Dermis lymphatic vessel endothelial cell (primary cell): ENCODE measurements at places on chromosomes 3 and 15. TPM values are rescaled to one million over a fixed set of nuclear protein-coding genes. Genes with fewer than 3 reads are reported as not detected.

CHRFAM7A gene
- total RNA-seq = 0.60 and 1.6 TPM in 2 replicates

FGF7 gene
- 0.11 and 0.17 TPM in 2 replicates for total RNA-seq

CHRNA5 gene
- 1.7 and 3.6 TPM in 2 replicates for total RNA-seq

P2RY1 gene
- 1.1 and 2.9 TPM in 2 replicates for total RNA-seq

ACTRT3 gene
- 1.0 and 2.7 TPM in 2 replicates for total RNA-seq

OR5K2 gene
- total RNA-seq = not detected in 2 replicates
